ENCODE measurements at places on chromosomes 4 and X.

DNA sequence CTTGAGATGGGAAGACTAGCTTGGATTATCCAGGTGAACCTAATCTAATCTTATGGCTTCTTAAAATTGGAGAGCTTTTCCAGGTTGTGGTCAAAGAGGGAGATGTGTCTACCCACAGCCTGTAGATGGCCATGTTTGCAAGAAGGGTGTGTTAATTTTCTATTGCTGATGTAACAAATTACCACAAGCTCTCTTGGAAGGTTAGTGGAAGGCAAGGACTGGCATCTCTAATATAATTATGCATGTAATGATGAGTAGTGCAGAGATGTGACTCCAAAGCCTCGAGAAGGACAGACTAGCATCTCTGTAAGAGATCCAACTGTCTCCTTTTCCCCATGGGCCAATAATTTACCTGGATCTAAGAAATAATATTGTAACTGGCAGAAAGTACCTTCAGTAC is 3.2 kb upstream of the ADH1B start:
- DNase-seq = no peak

GRCh38 chrX:41336447-41336846 is 2.5 kb downstream of the DDX3X start:
- no peak for DNase-seq

DNA sequence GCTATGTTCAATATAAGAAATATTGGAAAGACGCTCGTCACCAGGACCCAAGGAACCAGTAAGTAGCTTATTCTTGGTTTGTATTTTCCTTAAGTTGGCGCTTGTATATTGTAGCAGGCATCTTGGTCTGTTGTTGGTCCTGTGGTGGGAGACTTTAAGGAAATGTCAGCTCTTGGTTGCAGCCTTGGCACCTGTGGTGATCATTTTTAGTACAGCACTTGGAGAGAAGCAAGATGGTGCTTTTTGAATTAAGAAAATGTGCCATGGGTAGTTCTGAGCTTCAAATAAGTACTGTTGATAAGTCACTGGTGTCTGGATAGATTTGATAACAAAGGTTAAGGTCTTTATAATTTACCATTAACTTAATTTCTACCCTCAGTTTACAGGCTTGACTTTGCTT is 1.1 kb downstream of the RPS3A start:
- DNase-seq = no peak

GRCh38 chr4:140857111-140857510 is 100.9 kb upstream of the TBC1D9 start:
- DNase-seq = no peak

DNA sequence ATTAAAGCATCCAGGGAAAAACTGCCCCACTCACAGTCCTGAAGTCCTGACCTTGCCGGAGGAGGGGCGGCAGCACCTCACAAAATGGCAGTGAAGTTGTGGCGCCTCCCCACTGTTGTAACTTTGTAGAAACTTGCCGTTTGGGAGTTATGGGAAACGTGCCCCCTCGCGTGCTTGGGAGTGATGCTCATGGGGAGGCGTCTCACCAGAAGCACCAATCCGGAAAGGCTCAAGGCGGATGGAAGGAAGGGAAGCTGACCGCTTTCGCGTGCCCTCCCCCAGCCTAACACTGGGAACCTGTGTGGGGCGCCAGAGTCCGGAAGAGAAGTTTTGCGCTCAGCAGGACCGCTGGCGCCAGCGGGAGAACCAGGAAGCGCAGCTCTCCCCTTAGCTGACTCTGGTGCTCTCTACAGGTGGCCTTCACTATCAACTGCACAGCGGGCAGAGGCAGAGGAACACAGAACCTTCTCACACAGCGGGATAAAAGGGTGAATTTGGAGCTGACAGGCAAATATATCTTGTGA is at the start of the genes CT45A10 and SAGE1:
Gene CT45A10, minus strand, starts transcription at position 151 of the 524 bp plus-strand sequence. CDS start 8,100 bp downstream, outside the sequence.
Gene SAGE1, plus strand, starts transcription at position 423 of the 524 bp plus-strand sequence. CDS start 2,527 bp downstream, outside the sequence.
- no peak for DNase-seq

- peak; percentile 36 for DNase-seq
Observed at GRCh38 chr4:70559211-70559830, 32.7 kb upstream of the AMBN start.

DNA sequence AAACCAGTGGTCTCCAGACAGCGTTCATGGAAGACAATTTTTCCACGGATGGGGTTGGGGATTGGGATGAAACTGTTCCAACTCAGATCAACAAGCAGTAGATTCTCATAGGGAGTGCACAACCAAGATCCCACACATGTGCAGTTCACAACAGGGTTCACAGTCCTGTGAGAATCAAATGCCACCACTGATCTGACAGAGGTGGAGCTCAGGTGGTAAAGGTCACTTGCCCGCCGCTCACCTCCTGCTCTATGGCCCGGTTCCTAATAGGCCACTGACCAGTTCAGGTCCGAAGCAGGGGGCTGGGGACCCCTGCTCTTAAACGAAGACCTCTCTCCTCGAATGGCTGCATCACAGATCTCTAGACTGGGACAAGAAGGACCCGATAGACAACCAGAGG is 4.4 kb downstream of the APBB2 start:
- no peak for DNase-seq

DNA sequence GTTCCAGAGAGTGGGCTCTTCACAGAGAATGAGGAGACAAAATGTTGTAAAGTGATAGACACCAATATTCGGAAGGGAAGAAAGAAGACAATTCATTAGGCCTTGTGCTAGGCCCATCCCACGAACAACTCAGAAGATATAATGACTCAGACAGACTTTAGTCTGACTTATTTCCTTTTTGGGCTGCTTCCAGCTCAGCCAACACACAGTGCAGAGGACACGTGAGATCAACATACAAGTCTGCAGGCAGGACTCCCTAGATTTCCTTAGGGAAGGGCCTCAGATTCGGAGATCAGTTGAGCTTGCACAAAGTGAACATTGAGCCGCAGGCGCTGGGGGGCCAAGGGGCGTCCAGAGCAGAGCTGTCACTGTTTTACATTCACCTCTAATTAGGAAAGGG is 290.7 kb upstream of the TENM3 start:
- no peak for DNase-seq

GRCh38 chr4:161189286-161190134 is 974.3 kb downstream of the FSTL5 start:
- DNase-seq = no peak

DNA sequence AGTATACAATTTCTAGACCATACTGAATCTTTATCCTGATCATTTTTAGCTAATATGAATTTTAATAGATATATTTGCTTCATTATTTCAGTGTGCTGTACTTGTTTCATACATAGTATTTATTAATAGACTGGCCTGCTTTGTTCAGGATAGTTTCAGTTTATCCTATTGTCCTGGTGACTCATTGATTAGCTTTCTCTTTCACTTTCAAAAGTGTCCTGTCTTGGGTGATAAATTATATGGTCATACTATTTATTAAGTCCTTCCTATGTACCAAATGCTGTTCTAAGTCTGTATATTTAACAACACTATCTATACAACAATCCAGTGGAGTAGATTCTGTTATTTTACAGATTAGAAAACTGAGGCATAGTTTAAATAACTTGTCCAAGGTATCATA is 153.8 kb upstream of the RAPGEF2 start:
- no peak for DNase-seq

GRCh38 chrX:100995469-100995868 is 26.0 kb downstream of the ARL13A start:
- no peak for DNase-seq

GRCh38 chrX:21838937-21839333 is 482 bp upstream of the MBTPS2 start:
- DNase-seq = peak; percentile 4

GRCh38 chr4:129970801-129971200 is 874.8 kb downstream of the C4orf33 start:
- no peak for DNase-seq

- no peak for DNase-seq
Observed at GRCh38 chrX:91414713-91415112, 19.9 kb upstream of the PABPC5 start.

DNA sequence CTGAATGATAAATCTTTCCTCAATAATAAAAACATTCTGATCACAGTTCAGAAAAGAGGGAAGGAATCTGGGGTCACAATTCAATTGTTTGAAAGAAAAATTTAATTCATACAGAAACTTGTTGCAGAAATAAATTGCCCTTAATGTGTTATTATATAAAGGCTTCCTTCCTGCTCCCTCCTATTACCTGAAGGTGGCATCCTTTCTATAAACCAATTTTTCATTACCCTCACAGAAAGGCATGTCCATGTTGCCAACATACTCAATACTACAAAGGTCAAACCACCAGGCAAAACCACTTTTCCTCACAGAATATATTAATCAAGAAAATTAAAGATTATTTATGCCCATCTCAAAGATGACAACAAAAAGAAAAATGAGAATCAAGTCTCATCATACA is 194.3 kb upstream of the CT83 start:
- DNase-seq = no peak

GRCh38 chr4:174334628-174335027 is 50.9 kb downstream of the CEP44 start:
- no peak for DNase-seq

DNA sequence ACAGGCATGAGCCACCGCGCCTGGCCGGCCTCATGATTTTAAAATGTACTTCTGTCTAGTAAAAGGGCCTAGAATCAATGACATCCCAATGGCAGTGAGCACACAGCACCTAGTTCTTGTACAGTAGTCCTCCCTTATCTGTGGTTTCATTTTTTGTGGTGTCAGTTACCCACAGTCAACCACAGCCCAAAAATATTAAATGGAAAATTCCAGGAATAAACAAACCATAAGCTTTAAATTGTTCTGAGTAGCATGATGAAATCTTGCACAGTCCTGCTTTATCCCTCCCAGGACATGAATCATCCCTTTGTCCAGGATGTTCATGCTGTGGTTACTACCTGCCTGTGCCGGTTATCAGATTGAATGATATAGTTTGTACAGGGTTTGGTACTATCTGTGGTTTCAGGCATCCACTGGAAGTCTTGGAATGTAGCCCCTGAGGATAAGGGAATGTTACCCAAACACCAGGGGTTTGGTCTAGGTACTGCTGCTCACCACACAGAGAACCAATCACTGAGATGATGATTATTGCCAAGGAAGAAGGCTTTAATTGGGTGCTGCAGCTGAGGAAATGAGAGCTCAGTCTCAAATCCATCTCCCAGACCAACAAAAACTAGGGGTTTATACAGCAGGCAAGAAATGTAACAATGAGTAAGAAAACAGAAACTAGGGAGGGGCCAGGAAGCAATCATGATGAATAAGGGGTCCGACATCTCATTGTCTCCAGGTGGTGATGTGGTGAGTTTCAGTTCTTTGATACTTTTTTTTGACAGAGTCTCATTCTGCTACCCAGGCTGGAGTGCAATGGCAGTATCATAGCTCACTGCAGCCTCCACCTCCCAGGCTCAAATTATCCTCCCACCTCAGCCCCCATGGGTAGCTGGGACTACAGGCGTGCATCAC is 16.2 kb upstream of the FHL1 start:
- no peak for DNase-seq

DNA sequence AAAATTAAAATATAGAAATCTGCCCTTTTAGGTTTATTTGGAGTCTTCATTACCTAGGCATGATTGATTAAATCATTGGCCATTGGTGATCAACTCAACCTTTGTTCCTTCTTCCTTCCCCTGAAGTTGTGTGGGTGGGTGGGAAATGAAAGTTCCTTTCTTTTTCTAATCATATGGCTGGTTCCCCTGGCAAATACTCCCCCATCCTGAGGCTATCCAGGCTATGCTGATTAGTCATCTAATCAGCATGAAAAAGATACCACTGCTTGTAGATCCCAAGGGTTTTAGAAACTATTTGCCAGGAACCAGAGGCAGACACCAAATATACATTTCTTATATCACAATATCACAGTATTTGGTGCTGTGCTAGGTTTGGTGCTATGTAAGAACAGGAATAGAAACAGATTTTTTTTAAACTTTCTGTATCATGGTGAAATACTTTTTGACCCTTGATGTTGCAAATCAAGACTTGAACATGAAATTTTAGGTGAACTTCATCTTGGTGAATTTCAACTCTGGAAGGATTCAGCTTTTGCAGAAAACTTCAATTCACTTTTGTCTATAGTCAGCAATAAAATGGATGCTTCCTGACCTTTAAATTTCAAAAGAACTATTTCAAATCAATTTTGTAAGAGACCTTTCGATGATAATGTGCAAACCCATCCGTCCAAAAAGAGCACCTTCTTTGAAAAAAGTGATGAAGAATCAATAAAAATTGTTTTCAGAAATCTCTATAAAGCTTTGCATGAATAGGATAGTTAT is 71.1 kb downstream of the CCSER1 start:
- DNase-seq = no peak

- no peak for DNase-seq
Observed at GRCh38 chr4:172750910-172751309, 417.7 kb upstream of the GALNT7 start.

GRCh38 chr4:149896432-149896831 is 80.8 kb upstream of the IQCM start:
- no peak for DNase-seq

DNA sequence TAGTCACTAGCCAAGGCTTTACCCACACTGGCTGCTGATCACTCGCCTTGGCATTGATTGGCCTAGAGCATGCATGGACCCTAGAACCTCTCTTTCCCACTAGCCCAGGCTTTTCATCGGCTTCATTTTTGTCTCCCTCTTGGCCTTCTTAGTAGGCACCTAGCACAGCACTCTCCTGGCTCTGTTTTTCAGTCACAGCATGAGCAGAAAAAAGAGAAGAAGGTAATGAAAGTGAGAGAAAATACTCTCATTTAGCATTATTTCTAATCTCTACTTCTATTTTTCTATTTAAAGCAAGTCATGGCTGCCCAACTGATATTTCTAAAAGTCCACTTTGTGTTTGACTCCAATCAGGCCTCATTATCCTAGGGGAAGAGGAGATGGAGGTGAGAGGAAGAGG is 267.2 kb downstream of the FBXO8 start:
- DNase-seq = no peak

GRCh38 chr4:33890841-33891240 is 2353.5 kb downstream of the ARAP2 start:
- no peak for DNase-seq

- DNase-seq = no peak
Observed at GRCh38 chrX:41144873-41145272, 59.6 kb downstream of the USP9X start.

GRCh38 chr4:109701566-109702410 is 1.5 kb downstream of the CASP6 start:
- no peak for DNase-seq

DNA sequence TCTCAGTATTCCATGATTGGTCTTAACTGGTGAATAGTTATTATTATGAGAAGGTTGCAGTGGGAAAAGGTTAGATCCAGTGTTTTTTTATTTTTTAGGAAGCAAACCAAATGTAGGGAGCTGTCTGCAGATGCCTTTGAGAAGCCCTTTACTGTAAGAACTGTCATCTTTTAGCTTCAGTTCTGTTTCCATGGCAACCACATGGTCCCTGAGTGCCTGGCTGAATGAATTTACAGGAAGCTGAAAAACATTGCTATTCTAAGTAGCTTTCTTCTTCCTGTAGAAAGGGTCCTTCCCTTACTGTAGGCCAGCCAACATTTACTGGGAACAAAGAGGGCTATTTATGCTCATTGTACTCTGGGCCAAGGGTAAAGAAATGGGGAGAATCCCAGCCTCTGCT is 103.3 kb downstream of the DCLK2 start:
- no peak for DNase-seq

DNA sequence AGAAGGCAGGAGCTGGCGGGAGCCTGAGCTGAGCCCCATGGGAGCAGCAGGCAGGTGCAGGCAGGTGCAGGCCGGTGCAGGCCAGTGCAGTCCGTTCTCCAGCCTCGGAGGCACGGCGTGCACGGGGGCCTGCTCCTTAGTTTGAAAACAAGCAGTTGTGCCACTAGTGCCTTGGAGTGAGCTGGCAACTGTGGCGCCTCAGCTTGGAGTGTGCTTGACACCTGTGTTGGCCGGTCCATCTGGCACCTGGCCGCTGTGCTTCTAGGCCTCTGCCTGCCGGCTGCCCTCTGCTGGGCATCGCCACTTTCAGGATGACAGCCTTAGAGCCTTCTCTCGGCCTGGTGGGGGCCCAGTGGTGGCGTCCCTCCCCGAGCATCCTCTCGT is 47.9 kb downstream of the RGS12 start:
- peak; percentile 3 for DNase-seq

Data from SHP77 (cell line).